Naive B cell (primary cell): ENCODE measurements at places on chromosomes 6 and 20. TPM values are rescaled to one million over a fixed set of nuclear protein-coding genes. Genes with fewer than 3 reads are reported as not detected.

Gene KHDC1L
- polyA plus RNA-seq, result not detected

Gene THBD
- polyA plus RNA-seq, result 0.19 TPM

Gene HCRTR2
- polyA plus RNA-seq, result not detected

Gene CCN6
- 0.11 TPM for polyA plus RNA-seq

Gene MYLIP
- polyA plus RNA-seq, result 241 TPM

DNA sequence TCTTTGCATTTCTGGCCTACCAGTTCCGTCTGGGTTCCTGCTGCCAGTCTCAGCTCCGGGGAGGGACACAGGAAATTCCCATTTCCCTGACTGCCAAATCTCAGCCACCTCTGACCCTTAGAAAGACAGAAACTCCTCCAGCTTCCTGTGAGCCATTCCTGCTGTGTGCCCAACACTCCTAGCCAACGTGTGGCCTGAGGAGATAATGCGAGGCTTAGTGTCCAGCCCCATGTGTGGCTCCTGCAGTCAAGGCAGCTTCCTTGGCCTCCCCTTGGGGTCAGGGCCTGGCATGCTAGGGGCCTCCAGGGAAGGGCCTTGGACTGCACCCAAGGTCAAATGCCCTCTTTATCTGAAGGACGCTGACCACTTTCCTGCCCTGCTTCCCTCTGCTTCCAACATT lies 45.1 kb downstream of the MAFB start:
- DNase-seq, result no peak

GRCh38 chr6:137878486-137879285 lies 11.6 kb downstream of the TNFAIP3 start:
- no peak for DNase-seq

DNA sequence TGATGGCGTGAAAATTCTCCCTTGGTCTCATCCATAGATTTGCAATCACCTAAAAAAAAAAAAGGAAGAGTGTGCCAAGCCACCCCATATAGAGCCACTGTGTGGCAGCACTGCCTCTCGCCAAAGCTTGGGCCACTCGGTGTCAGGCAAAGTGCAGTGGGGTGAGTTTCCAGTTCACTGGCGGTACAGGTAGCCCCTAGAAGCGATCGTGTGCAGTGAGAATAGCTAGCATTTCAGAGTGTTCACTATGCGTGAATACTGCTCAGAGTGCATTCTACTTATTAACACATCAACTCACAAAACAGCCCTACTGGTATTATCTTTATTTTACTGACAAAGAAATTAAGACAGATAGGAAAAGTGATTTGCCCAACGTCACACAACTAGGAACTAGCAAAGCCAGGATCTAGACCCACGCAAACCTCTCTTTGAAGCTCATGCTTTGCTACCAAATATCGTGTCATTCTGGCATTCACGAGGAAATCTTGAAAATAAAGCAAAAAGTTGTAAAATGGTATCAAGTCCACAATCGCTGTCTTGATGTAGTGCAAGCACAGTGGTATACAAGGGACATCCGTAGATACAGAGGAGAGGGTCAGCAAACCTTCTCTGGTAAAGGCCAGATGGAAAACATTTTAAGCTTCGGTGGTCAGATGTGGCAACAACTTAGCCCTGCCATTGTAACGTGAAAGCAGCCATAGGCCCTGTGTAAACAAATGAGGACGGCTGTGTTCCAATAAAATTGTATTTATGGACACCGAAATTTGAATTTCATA lies 10.4 kb upstream of the GCNT2 start:
- DNase-seq, result peak; percentile 54

DNA sequence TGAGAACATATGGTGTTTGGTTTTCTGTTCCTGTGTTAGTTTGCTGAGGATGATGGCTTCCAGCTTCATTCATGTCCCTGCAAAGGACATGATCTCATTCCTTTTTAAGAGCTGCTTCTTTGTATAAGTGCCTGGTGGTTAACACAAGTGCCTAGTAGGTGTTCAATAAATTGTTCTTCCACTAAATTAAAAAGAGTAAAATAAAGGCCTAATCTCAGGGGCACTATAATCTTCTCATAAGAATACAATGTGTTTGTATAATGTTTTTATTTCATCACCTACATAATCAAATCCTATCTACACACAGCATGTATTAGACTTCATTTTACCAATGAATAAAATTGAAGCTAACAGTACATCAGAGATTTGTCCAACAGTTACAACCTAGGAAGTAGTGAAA lies 252.7 kb downstream of the KHDC1L start:
- DNase-seq, result no peak

DNA sequence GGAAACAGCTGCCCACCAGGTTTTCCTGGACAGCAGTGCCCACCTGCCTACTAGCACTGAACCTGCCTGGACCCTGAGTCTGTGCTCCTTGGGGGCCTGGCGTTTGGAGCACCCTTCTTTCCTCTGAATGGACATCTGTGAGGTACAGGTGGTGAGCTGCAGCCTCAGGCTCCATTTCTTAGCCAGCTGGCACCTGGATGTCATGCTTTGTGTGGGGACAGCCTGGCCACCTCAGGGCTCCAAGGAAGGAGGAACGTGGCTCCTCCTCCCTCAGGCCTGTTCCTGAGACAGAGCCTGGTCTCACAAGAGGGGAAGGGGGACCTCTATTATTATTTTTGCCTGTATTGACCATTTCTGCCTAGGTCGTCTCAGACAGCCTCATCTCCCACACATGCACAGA lies 8.1 kb downstream of the TMEM151B start:
- DNase-seq, result no peak

- DNase-seq, result no peak
These were observed 6.6 kb downstream of the NKX2-4 start for GRCh38 chr20:21390768-21391167.

GRCh38 chr20:61901392-61902220 lies 164.1 kb downstream of the TAF4 start:
- no peak for DNase-seq

DNA sequence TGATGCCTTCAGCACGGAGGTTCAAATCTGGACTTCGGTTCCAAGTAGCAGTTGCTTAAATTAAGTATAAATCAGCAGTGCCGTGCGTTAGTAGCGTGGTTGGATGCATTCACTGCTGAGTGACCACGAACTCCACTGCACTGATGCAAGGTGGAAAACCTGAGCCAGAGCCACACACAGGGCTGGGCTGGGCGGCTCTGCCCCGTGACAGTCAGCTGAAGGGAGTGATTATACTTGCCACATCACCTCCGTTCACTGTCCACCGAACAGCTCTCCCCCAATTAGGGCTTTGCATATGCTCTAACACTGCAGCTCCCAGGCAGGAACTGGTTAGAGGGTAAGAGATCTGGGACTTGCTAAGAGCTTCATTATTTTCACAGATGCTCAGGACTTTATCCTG lies 22.2 kb downstream of the PPP1R3G start:
- DNase-seq, result no peak

DNA sequence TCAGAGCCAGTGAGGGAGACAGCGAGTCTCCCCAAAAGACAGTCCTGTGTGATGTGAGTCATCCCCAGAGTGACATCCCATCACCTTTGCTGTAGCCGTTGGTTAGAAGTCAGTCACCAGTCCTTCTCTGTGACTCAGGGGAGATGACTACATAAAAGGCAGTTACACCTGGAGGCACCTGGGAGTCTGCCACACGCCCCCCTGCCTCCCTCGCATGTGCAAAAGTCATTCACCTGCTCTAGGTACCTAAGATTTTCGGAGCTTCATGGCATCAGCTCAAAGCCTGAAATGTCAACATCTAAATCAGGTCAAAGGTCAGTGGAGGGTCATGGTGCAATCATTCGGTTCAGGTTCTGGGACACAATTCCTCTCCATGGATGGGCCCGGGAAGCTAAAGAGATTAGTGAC lies 50.3 kb downstream of the PRR18 start:
- no peak for DNase-seq

DNA sequence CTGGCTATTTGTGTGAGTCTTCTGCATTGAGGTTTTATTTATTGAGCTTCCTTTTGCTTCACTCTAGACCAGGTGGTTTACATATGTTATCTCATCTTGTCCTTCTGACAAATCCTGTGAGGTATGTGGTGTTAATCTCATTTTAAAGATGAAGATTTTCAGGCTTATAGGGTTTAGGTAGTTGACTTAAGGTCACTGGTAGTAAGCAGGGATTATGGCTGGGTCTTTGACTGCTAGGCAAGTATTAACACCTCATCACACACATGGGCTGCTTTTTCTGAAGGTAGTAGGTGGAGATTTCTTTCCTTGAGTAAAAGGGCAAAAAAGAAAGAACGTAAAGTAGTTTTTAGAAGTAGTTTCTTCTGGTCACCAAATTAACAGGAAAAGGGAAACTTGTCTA lies 72.6 kb downstream of the CDKAL1 start:
- DNase-seq, result no peak

GRCh38 chr6:20473518-20473917 lies 60.7 kb upstream of the CDKAL1 start:
- DNase-seq, result no peak

GRCh38 chr6:83117802-83118201 lies 50.3 kb downstream of the DOP1A start:
- DNase-seq, result no peak

GRCh38 chr20:47663354-47664067 lies 121.8 kb downstream of the SULF2 start:
- DNase-seq, result peak; percentile 66
